ENCODE measurements at places on chromosomes 16 and 17.

DNA sequence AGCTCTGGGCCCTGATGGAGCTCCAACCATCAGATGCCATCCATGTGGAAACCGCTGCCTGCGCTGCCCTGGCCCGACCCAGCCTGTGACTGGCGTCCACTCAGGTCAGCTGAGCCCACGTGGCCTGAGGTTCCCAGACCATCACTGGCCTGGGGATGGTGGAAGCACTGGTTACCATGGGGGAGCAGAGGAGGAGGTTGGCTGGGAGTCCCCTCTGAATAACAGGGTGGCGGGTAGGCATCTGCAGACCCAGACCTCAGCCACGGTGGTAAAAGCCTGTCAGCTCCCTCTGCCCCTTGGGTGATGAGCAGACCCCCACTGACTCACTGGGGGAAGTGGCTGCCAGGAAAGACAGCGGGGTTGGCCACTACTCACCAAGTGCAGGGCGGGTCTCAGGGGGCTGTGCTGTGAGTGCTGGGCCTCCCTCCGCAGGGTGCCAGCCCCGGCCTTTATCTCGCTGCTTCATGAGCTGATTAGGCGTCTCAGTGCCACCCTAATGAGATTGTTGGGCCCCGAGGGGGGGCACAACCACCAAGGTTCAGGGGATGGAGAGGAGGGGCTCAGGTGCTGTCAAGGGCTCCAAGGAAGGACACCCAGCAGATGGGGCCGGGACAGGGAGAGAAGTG lies at the start of gene PDE6G:
Gene PDE6G (minus strand): TSS at position 425 of the 626 bp plus-strand sequence. CDS start 3,237 bp downstream, outside the sequence.
- DNase-seq, result no peak

GRCh38 chr17:14771543-14771942 lies 470.7 kb downstream of the HS3ST3B1 start:
- no peak for DNase-seq

DNA sequence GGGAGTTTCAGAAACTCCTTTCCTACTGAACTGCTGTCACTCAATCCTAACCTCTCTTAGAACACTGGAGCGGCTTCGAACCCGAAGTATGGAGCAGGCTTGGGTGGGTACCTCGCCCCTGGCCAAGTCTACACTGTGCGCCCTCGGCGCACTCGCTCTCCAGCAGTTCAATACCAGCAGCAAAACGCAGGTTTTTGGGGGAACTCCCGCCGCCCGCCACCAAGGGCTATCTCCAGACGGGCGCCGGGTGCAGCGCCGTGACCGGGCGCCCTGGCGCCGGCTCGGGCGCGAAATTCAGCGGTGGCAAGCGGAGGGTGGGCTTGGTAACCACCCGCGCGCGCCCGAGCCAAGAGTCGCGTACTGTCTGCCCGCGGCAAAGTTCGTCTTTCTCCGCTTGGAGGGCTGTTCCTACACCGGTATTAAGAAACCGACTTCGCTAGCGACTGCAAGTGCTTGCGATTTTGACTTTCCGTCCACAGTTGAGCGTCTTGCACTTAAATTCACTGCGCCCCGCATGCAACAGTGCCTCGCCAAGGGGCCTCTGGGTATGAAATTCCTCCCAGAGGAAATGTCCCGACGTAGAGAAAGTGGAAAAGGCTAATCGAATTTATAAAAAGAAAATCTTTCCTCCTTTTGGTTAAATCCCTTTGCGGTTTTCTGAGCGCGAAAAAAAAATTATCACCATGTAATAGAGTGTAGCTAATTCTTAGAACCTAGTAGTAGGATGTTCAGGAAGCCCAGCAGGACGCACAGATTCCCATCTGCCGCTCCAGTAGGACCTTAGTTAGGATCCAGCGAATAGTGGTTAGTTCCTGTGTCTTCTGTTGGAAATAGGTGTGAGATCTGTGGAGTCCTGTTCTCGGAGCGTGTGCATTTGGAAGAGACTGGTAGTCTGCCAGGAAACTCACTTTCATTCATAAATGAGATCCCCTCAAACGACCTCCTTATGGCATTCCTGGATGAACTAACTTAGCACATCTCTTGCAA lies 5.0 kb upstream of the SALL1 start:
- no peak for DNase-seq

DNA sequence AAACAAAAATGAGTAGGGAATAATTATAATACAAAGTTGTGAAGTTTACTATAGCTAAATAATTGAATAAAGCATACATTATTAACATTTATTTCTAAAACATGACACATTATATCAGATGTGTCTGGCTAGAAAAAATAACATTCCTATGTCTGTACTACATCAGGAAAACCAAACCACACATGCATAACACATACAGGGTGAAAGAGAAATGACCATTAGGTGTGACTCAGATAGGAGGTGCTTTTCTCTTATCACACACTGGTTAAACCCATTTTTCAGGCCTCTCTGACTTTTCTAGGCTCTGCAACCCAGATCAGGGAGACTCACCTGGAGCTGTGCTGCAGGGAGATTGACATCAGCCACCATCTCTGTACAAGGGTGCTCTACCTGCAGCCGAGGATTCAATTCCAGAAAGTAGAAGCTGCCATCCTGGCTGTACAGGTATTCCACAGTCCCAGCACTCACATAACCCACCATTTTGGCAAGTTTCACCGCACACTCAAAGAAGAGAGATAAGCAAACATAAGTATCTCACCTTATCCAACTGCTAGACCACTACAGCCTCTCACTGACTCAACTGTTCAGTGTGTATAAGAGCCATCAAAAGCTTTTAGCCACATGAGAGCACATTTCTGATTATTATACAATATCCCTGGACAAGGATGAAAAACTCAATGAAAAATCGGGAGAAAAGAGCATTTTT lies 116.6 kb upstream of the C17orf78 start:
- no peak for DNase-seq

DNA sequence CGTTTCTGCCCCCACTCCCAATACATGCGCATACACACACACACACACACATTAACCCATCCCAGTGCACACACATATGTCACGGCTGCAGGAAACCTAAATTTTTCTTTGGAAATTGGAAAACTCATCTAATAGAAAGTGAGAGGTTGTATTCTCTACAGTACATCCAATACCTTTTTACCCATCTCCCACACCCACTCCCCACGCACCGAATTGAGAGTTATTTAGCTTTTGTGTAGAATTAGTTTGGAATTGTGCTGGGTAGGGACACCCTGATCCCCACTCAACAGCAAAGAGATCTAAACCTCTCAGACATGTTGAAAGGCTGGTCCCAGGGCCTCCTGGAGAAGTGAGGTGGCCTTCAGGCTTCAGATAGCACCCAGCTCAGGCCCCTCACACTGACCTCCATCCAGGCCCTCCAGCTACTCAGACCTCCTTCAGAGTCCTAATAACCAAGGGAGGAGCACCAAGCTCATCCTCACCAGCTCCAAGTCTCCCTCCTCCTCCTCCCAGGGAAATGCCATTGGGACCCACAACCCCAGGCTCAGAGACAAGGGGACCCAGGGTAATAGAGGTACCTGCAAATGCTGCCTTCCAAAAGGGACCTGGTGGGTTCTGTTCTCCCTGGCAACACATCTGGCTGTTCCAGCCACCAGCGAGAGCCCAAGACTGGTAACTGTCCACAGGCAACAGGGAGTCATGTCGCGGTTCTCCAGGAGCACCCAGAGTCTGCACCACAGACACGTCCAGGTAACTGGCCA lies 955 bp downstream of the HOXB13 start:
- DNase-seq, result no peak

GRCh38 chr16:10971560-10971961 lies 27.2 kb downstream of the CLEC16A start:
- DNase-seq, result peak; percentile 67

- no peak for DNase-seq
Observed at GRCh38 chr17:83156408-83156807, 77.0 kb downstream of the METRNL start.

DNA sequence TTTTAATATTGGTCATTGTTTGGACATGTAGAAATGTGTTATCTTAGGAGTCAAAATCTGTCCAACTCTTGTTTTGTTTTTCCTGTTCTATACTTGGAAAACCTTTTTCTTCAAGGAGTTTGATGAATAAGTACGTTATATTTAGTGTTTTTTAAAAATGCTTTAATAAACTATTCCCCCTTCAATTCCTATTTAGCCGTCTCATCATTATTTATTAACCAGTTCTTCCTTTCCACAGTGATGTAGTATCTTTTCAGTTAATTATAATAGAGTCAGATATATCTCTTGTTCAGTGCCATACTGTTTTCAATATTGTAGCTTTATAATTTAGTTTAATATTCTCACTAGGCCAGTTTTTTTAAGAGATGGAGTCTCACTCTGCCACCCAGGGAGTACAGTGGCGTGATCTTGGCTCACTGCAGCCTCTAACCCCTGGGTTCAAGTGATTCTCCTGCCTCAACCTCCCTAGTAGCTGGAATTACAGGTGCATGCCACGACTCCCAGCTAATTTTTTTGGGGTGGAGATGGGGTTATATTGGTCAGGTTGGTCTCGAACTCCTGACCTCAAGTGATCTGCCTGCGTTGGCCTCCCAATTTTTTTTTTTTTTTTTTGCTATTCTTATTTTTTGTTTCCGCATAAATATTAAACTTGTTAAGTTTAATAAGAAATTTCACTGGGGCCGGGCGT lies 72.9 kb downstream of the KPNA2 start:
- no peak for DNase-seq

- DNase-seq, result no peak
Observed at GRCh38 chr17:17503566-17504130, 7.5 kb upstream of the RASD1 start.

GRCh38 chr17:75844530-75845057 lies 390 bp upstream of the UNC13D start:
- DNase-seq, result no peak

DNA sequence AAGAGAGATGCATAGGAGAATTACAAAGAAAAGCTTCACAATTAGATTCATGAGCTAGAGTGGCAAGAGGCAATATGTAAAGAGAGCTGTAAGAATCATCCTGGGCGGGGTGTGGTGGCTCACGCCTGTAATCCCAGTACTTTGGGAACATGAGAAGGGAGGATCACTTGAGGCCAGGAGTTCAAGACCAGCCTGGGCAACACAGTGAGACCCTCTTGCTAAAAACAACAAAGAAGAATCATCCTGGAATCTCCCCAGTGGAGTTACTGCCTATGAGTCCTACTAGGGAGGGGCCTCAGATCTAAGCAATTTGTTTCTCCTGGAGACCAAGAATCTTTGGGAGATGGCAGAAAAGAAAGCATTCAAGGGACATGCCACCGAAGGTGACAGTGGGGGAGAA lies 119.1 kb downstream of the HIC1 start:
- DNase-seq, result no peak

- peak; percentile 64 for DNase-seq
Observed at GRCh38 chr17:76383546-76384221, 725 bp upstream of the SPHK1 start.

DNA sequence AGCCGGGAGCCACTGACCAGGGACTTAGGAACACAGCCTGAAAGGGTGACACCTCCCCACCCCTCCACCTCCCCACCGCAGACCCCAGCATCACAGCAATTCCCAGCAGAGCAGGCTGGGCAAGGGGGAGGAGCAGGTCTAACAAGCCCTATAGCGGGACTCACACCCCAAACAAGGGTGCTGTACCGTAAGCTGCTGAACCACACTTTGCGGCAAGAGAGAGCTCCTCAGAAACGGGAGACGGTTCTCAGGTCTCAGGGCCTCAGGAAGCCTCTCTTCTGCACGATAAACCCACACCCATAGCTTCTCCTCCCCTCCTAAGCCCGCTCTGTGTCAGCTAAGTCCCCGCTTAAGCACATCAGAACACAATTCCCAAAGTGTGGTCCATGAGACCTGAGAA lies 11.7 kb upstream of the COTL1 start:
- DNase-seq, result no peak

- DNase-seq, result peak; percentile 86
Observed at GRCh38 chr16:84726079-84726668, 26.4 kb downstream of the USP10 start.

DNA sequence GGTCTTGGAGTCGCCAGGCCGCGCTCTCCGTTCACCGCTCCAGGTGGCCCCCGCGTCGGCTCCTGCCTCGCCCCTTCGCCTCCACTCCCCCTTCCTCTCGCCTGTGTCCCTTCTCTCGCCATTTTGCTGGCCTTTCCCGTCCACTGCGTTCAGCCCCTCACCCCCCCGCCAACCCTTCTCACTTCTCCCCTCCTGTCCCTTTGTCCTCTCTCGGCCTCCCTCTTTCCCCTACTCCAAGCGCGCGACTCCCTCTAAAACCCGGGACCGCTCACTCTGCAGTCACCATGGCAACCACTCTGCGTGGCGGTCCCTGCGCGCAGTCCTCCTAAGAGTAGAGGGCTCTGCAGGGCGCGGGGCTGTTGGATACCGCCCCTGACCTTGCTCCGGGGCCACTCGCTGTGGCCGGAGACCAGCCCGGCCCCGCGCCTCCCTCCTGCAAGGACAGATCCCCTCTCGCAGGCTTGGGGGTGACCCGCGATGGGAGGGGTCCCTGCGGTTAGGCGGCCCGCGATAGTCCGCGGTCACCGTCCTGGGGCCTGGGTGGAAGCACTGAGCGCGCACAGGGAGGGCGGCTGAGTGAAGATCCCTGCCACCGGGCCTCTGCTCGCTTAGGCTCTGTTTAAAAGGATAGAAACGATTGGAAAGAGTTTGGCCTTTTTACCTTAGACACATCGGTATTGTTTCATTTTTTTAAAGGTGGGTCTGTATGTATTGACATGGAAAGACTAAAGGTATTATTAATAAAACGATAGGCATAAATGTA lies 454 bp downstream of the CCDC40 start:
- peak; percentile 38 for DNase-seq

DNA sequence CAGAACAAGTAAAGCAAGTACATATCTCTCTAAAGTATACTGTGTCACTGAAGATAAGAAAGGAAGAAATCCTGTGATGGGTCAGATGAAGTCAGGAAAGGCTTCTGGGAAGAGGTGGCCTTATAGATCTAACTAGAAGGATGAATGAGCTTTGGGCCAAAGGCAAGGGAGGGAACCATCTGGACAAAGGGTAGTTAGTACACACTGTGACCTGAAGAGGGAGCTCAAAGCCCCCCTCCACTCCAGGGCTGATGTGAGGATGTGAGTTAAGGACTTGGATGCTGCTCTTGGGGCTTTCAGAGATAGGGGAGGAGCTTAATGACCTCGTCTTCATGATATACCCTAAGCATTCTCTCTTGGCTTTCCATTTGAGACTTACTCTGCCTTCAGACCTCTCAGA lies 185.3 kb upstream of the CACNG3 start:
- peak; percentile 30 for DNase-seq

- no peak for DNase-seq
Observed at GRCh38 chr16:22692916-22693637, 120.9 kb upstream of the HS3ST2 start.

GRCh38 chr17:65554553-65555223 lies 6.8 kb downstream of the AXIN2 start:
- DNase-seq, result no peak

DNA sequence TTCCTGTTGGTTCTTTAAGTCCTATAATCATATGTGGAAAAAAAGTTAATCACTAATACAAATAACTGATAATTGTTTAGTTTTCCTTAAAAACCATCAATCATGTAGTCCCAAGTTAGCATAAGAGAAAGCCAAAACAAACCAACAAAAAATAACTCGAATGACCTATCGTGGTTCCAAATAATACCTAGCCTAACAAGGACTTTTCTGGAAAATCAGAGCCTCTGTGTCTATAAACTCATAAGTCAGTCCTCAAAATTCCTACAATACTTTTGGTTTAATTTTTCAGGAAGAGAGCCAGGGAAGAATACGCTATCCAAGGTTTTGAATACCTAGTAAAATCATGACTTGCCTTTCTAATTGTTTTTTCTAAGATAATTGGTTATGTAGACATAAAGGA lies 975.3 kb upstream of the SOX9 start:
- DNase-seq, result no peak

Data from activated CD4-positive, alpha-beta T cell treated with anti-CD3 and anti-CD28 coated beads, Interleukin-2, amount 10 ng/mL, durations not matched to agents 7 days and 5 days (primary cell).